ENCODE measurements at places on chromosomes 7 and 10.

DNA sequence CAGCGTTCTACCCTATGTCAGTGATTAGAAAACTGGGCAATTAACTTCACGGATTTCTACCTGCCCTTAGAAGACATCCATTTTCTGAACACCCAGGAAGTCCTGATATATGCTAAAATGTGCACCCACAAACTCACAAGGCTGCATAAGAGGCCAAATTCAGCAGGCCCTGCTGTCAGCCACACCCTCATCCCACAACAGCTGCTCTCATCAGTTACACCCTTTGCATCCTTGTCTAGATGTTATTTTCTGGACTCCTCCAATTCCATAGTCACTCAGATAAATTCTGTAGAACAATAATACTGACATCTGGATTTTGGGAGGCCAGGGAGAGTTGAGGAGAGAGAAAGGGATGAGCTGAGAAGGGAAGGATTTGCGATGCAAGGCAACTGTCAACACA lies 208.9 kb downstream of the TAX1BP1 start:
- DNase-seq = no peak

GRCh38 chr7:29459589-29459988 lies 104.0 kb upstream of the PRR15 start:
- DNase-seq = no peak

- DNase-seq = no peak
Measured at GRCh38 chr7:116986611-116987565, 33.6 kb downstream of the ST7 start.

DNA sequence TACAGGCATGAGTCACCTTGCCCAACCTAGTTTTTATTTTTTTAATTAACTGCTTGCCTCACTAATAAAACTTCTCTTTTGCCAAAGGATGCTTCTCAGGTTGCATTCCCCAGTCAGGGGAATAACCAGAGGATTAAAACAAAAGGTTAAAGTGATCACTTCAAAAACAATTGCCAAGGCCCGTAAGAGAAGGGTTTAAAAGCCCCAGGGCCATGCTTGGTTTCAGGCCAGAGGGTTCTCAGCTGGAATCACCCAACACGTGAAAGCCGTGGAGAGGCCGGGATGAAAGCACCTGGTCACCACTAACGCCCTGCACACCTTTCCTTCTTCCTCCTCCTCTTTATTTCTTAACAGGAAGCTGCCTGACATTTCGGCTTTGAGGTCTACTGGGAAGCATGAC lies 587.5 kb downstream of the PTPRN2 start:
- DNase-seq = peak; percentile 56

GRCh38 chr7:74312418-74313028 lies 23.3 kb downstream of the CLIP2 start:
- peak; percentile 93 for DNase-seq

GRCh38 chr10:47190301-47190700 lies 109.7 kb upstream of the GDF10 start:
- no peak for DNase-seq

DNA sequence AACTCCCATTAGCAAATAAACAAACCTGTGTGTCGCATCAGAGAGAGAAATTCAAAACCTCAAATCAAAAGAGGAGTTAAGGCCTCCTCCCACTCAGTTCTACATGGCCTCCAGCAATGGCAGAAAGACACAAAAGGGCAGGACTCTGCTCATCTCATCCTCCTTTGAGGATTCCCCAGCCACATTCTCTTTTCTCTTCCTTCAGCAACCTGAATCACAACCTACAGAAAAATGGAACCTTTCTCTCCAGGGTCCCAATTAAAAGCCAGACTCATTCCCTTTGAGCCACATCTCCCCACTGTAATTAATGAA lies 7.9 kb downstream of the OSBPL3 start:
- peak; percentile 28 for DNase-seq

GRCh38 chr10:111126077-111126476 lies 49.2 kb downstream of the ADRA2A start:
- peak; percentile 9 for DNase-seq

- no peak for DNase-seq
Measured at GRCh38 chr7:20993693-20994092, 207.0 kb upstream of the SP8 start.

- DNase-seq = no peak
Measured at GRCh38 chr7:38902449-38902848, 6.5 kb downstream of the VPS41 start.

GRCh38 chr7:50351267-50351666 lies 46.8 kb downstream of the IKZF1 start:
- DNase-seq = no peak

DNA sequence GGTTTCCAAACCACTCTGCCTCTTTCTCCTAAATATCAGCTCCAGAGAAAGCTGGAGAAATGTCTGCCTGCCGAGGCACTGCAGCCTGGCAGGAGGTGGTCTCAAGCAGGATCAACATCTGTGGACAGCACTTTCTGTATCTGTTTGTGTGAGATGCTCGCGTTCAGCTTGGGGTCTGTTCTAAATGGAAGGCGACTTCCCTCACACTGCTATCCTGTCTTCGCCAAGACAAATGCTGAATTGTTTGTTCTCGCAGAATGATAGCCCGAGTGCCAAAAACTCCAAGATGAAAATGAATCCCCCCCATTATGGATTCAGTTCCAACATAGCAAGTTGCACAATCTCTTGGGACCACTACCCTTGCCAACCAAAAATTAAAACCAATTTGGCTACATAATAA lies 72.2 kb upstream of the PALS2 start:
- DNase-seq = no peak

DNA sequence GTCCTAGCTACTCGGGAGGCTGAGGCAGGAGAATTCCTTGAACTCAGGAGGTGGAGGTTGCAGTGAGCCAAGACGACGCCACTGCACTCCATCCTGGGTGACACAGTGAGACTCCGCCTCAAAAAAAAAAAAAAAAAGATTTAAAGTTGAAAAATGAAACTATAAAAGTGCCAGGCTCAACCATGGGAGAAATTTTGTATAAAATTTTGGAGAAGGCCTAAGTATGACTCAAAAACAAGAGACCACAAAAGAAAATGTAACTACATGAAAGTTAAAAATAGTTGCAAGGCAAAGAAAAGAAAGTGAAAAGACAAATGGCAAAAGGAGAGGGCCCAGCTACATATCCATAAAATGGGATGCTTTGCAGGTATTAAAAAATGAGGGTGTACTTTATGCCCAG lies 104.1 kb downstream of the ARHGAP22 start:
- DNase-seq = no peak

GRCh38 chr10:114704679-114705078 lies 46.6 kb upstream of the ABLIM1 start:
- DNase-seq = no peak

DNA sequence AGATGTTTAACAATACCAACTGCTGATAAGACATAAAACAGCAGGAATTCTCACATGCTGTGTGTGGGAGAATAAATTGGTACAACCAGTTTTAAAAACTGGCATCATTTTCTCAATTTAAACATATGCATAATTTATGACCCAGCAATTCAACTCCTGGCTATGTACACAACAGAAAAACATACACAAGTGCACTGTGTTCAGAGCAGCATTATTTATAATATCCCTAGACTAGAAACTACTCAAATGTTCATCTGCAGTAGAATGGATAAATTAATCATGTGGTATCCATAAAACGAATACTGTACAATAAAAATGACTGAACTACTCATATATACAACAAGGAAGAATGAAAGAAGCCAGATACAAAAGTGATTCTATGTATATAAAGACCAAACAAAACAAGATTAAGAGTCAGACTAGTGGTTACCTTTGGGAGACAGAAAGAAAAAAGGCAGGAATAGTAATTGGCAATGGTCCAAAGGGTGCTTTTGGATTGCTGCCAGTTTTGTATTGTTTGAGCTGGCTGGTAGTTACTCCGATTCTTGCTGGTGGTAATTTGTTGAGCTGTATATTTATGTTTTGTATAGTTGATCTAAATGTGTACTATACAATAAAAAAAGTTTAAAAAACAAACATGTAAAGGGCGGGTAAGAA lies 306.0 kb downstream of the TFEC start:
- peak; percentile 3 for DNase-seq

GRCh38 chr7:32152576-32152975 lies 82.4 kb upstream of the PDE1C start:
- DNase-seq = no peak

GRCh38 chr7:30661926-30662325 lies 20.3 kb downstream of the CRHR2 start:
- no peak for DNase-seq

- no peak for DNase-seq
Measured at GRCh38 chr10:96283756-96284155, 12.4 kb upstream of the BLNK start.

- DNase-seq = peak; percentile 80
Measured at GRCh38 chr7:74187915-74188675, 13.9 kb downstream of the EIF4H start.

GRCh38 chr7:88477976-88478375 lies 171.3 kb upstream of the STEAP4 start:
- DNase-seq = no peak

DNA sequence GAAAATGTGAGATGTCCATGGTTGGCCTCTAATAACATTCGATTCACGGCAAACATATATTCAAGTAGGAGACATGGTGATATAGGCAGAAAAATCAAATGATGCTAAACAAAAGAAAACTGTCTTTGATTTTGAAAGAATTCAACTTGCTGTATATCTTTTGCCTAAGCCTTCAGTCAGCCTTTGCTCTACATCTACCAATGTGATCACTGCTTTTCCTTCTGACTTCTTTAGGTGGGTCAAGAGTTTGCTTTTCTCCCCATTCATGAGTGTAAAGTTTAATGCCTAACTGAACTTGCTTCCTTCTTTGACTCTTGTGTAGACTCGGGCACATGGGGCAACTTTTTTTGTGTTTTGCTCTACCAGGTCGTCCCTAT lies 417 bp upstream of the HIF1AN start:
- no peak for DNase-seq

GRCh38 chr10:30456266-30456665 lies 22.3 kb downstream of the MAP3K8 start:
- DNase-seq = no peak

DNA sequence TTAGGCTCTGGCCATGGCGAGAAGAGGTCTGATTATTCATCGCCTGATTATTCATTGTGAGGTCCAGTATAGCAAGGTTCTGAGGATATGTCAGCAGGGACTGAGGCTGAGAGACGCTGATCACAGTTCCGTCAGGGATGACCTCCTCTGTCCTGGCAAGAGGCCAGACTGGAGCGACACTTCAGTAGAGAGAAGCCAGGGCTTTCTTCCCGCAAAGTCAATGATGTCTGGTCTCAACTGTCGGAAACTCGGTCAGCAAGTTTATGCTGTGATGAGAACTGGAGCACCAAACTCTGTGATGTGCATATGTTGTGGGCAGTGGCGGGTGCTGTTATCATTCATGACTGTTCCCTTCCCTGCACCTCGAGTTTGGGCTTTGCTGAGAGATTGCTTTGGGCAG lies 29.0 kb upstream of the GNA12 start:
- peak; percentile 39 for DNase-seq

DNA sequence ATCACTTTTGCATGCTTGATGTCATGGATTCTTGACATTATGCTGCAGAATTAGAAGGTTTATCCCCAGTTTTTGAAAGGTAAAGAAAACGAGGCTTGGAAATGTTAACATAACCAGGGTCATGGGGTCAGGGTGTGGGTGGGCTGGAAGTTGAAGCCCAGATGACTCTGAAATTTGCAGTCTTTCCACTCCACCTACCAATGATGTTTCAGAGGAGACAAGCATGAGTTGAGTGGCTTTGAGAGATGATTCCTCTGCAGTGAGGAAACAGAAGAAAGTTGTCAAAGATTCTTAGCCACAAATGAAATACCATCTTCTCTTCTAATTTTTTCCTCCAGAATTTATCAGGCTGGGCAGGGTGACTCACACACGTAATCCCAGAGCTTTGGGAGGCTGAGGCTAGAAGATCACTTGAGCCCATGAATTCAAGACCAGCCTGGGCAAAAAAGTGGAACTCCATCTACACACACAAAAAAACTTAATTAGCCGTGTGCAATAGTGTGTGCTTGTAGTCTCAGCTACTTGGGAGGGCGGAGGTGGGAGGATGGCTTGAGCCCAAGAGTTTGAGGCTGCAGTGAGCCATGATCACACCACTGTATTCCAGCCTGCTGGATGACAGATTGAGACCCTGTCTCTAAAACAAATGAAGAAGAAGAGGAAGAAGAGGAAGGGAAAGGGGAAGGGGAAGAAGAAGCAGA lies 239.1 kb upstream of the AUTS2 start:
- DNase-seq = peak; percentile 67

GRCh38 chr7:22671177-22671879 lies 55.7 kb upstream of the IL6 start:
- DNase-seq = peak; percentile 47

- DNase-seq = no peak
Measured at GRCh38 chr10:3260066-3260834, 87.7 kb upstream of the PITRM1 start.

- DNase-seq = no peak
Measured at GRCh38 chr7:139355320-139355719, 4.4 kb upstream of the LUC7L2 start.

DNA sequence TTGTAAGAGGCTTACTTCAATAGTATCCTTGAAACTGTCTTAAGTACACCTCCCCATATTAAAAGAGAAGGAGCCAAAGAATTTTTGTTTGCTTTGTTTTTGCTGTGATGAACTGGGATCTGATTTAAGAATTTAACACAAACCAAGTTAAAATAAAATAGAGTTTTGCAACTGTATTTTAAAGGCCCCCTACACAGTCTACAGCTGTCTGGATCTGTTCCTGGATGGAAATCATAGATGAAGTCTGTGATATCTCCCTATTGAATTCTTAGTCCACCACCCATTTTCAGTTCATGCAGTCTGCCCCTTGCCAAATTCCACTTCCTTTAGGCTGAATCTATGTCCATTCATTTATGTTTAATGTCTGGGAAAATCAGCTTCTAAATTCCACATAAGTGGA lies 169.8 kb upstream of the MEOX2 start:
- DNase-seq = no peak
